Activated CD8-positive, alpha-beta memory T cell treated with anti-CD3 and anti-CD28 coated beads, Interleukin-2, amount 50 U/mL, for 4 hours (primary cell): ENCODE measurements at places on chromosomes 7 and 10.

DNA sequence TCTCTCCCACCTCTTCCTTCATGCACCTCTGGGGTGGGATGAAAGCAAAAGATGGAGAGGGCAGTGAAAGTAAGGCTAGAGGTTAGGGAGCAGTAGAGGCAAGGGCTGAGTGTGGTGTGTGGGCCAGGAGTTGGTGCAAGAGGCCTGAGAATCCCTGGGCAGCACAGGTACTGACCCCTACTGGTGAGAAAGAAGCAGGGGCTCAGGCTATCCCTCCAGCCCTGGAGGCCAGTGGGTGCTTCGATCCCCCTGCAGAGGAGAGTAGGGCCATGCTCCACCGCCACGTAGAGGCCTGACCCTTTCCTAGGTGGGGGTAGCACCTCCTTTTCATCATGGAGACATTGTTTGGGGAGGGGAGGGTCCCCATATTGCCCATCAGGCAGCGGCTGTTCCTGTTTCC is 9.8 kb downstream of the CDHR1 start:
- no peak for DNase-seq

GRCh38 chr7:135757719-135758411 is 9.3 kb upstream of the FAM180A start:
- DNase-seq: no peak

- DNase-seq: no peak
Observed at GRCh38 chr10:116171505-116171904, 101.5 kb downstream of the GFRA1 start.

- DNase-seq: no peak
Observed at GRCh38 chr7:71595176-71595575, 463.2 kb downstream of the GALNT17 start.
